ENCODE measurements at places on chromosomes 2 and 18. TPM values are rescaled to one million over a fixed set of nuclear protein-coding genes. Genes with fewer than 3 reads are reported as not detected.

CCDC74B gene
- 4.1 TPM for total RNA-seq

ASB18 gene
- total RNA-seq = not detected

DNA sequence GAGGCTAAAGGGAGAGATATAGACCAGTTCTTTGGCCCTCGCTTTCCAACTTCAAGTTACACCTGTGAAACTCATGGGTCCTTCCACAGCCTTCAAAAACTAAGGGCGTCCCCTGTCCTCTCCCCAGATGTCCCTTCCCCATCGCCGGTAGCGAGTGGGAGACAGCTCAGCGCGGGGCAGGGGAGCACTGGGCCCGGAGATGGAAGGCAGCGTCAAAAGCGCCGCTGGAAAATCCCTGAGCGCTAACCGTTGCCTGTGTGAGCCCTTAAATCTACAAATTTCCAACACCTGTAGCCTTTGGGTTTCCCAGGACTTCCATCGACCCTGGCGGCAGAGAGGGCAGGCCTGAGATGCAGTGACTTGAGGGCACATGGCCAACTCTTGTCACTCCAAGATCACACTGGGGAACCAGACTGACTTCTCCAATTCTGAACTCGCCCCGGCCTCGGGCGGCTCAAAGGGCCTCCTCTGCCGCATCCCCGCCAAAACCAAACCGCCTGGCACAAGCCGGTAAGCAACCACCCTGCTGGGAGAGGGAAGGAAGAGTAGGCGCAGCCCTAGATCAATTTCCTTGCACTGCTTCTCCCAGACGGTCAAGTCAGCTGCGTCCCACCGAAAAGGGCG, 879 bp upstream of the EPAS1 start:
- DNase-seq = peak; percentile 17
- peaks cover 43% of the 10 kb centered on the region for H3K27me3 ChIP-seq
- peak overlapping the region; percentile 61 for H3K4me3 ChIP-seq

DNA sequence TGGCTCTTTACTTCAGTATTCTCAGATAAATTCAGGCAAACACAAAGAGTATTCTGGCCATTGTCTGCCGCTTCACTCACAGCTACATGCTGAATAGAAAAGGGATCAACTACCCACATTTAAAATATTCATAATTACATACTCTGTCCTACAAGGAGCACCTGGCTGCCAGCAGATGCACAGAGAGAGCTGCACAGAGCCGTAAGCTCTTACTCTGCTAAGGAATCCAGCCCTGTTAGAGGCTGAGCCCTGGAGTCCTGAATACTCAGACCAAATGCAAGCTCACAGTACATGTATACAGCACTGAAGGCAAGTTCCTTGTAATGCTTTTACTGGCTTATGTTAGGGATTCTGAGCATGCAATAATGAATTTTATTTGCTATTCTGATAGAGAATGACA, 80.3 kb downstream of the FTCDNL1 start:
- H3K36me3 ChIP-seq = no peaks in the 10 kb centered on the region
- no peaks in the 10 kb centered on the region for H3K27me3 ChIP-seq
- H3K4me3 ChIP-seq = no peak overlapping the region

Measured in activated naive CD4-positive, alpha-beta T cell treated with anti-CD3 and anti-CD28 coated beads for 36 hours (primary cell).